ENCODE measurements at places on chromosomes 16 and 17.
A peak's percentile ranks its signal among the peaks of the same experiment; 100 is the strongest.

- DNase-seq: no peak
Observed at GRCh38 chr17:50909765-50910605, 43.8 kb upstream of the TOB1 start.

DNA sequence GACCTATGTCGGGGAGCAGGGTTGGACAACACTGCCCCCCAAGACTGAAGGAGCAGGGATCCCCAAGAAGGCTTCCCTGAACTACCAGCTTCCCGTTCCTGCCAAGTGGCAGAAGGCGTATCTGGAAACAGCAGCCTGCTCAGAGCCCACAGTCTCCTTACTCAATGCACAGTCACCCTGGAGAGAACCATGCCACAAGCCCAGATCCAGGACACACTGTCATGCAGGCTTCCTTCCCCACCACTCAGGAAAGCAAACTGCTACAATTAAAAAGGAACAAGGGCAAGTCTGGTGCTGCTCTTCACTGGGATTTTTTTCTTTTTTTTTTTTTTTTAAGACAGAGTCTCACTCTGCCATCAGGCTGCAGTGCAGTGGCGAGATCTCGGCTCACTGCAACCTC, 8.2 kb downstream of the WDR45B start:
- no peak for DNase-seq

GRCh38 chr17:82938873-82939620, 99.2 kb upstream of the ZNF750 start:
- DNase-seq: no peak

GRCh38 chr16:70777973-70778406, 23.0 kb downstream of the VAC14 start:
- no peak for DNase-seq

GRCh38 chr16:70454222-70455034, at the start of gene FCSK:
FCSK (plus strand) TSS chr16:70454595; CDS start chr16:70463191, 8,596 bp downstream.
- peak; percentile 87 for DNase-seq

DNA sequence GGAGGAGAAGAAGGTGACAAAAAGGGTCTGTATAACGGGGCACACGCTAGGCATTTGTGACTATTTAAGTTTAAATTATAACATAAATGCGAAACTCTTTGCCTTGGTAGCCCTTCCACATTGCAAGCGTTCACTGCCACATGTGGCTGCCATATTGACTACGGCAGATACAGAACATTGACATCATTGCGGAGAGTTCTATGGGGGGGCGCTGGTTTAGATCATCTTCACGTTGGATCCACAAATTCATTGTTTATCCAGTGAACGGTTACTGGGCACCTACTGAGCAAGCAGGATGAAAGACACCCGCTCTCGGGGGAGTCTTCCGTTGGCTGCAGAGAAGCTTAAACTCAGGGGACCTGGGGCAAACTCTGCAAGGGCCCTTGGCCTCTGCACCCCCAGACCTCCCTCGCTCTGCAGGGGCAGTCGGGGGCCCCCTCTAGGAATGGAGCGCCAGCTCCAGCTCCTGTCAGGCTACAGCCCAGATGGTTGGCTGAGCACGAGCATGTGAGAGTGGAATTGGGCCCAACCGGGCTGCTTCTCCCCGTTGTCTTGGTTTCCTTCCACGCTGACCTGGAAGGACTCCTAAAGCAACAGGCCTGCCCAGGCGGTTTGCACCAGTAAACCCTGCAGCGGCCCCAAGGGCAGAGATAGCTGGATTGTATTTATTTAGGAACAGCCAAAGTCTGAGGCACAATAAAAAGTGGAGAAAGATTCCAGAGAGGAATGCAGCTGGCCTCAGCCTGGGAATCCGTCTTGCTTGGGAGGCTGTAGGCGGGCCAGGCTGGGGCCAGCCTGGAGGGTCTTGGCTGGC, 172.2 kb downstream of the SEC14L1 start:
- peak; percentile 84 for DNase-seq

GRCh38 chr17:2266865-2267228, 36.7 kb downstream of the SMG6 start:
- DNase-seq: no peak

DNA sequence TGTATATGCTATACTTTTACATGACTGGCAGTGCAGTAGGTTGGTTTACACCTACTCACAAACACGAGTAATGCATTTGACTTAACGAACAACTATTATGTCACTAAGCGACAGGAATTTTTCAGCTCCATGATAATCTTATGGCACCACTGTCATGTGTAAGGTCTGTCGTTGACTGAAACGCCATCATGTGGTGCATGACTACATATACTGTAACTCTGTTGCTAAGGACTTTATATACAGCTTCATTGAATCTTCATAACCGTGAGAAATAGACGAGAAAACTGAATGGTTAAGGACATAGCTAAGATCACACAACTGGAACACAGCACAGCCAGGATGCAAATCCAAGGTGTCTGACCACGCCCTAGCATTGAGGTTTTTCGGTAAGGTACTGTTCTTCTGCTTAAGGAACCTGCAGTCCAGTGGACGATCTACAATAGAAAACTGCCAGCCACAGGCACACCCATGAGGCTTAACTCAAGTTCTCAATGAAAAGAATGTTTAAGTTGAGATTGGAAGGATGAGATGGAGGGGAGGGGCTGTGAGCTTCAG, 3.3 kb downstream of the CFAP20 start:
- no peak for DNase-seq

- DNase-seq: no peak
Observed at GRCh38 chr17:1909985-1910384, 80.2 kb downstream of the RPA1 start.

DNA sequence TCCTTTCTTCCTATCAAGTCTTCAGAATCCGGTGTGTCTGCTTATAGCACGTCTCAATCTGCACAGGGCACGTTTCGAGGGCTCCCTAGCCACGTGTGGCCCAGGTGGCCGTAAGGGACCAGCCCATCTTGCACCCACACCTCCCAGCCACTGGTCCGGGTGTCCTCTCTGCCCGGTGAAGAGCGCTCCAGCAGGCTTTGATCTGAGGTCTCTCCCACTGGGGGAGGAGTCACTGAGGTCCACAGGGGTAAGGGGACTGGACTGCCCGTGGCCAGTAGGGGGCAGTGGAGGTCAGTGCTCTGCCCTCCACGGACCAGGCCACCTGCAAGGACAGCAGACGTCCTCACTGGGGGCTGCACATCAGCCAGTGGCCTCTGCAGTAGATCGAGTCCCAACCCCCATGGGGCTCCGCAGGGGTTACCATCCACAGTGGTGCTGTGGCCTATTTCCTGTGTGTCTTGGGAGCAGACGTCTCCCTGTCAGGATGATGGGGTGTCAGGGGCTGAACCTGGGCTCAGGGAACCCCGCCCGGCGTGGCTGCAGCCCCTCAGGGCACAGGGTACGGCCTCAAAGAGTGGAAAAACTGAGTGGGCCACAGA, 204.1 kb upstream of the CIBAR2 start:
- DNase-seq: no peak

- no peak for DNase-seq
Observed at GRCh38 chr17:39744836-39745215, 7.1 kb downstream of the GRB7 start.

DNA sequence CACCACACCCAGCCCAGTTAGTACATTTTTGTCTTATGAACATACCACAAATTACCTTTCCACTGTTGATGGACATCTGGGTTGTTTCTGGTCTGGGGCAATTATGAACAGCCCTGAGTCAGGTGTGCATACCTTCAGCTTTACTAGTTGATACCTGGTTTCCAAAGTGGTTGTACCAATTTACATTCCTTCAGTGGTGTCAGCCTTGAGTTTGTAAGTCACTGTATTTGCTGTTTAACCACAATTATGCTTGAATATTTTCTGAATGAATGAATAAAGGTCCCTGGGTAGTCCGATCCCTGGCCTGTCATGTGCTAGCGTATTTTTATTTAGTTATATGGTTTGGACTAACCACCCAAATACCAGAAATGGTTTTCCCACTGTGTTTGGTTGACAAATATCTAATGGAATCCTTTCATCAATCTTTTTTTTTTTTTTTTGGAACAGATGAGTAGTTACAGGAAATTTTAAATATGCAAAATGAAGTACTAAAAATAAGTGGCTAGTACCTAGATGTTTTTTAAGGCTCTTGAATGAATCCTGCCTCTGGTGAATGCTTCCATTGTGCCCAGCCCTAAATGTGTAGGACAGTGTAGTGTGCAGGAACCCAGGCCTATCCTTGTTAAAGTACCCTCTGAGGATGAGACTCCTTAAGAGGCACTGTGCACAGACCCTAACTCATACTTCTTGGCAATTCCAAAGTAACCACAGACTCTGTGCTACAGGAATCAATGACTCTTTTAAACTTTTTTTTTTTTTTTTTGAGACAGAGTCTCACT, 3.7 kb downstream of the DUSP14 start:
- no peak for DNase-seq

DNA sequence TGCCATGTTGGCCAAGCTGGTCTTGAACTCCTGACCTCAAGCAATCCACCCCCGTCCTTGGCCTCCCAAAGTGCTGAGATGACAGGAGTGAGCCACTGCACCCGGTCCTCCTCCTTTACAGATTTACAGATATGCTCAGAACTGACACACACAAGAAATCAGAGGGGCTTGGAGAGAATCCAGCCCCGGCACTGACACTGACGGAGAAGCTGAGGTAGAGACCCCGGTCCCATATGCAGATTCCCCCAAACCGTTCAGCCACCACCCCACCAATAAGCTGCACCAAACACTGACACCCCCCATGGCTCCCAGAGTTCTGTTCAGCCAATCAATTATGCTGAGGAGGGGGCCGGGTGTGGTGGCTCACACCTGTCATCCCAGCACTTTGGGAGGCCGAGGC, 141.1 kb upstream of the RPH3AL start:
- no peak for DNase-seq

DNA sequence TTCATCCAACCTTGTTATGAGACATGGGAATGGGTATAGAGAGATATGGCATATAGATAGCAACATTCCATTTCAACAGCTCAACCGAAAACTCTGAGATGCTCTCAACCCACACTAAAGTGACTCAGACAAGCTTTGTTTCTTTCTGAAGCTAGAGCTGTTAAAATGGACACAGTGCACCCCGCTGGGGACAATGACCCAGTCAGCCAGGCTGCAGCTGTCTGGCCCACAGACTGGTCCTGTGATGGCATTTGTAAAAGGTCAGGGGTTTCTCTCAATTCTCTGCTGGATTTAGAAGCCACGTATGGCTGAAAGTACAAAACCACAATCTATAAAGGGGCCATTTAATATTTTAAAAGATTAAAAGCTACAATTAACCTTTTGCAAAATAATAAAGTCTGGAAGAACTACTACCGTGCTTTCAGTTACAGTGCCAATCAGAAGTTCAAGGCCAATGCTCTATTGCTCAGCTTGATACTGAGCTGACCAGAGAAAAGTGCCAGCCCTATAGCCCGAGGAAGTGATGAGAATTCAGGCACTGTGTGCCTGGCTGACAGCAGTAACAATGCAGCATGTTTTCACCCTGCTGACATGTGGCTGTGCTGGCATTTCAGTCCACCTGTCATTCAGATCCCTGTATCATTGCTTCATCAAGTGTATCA, 60.2 kb downstream of the TEX2 start:
- no peak for DNase-seq

- DNase-seq: no peak
Observed at GRCh38 chr16:53741546-53741945, 37.6 kb downstream of the FTO start.

- DNase-seq: no peak
Observed at GRCh38 chr16:17481736-17482135, 11.0 kb upstream of the XYLT1 start.

- no peak for DNase-seq
Observed at GRCh38 chr17:39625198-39625785, 1.5 kb upstream of the PPP1R1B start.

DNA sequence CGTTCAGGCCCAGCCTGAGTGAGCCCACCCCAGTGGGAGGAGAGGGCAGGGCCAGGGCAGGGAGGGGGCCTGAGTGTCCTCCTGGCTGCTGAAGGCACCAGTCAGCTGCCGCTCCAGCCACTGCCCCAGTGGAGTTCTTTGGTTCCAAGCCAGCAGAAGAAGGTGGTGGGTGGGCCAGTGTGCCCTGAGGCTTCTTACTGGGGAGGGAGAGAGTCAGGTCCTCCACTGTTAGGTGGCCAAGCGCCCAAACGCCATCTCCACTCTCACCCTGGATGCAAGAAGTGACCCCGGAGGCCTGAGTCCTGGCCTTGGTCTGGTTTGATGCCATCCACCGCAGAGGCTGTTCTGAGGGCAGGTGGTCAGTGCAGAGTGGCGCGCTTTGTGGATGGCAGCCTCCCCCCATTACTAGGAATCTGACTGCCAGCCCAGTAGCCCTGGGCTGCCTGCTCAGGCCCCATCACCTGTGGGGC, 2.2 kb downstream of the RNF213 start:
- DNase-seq: no peak

DNA sequence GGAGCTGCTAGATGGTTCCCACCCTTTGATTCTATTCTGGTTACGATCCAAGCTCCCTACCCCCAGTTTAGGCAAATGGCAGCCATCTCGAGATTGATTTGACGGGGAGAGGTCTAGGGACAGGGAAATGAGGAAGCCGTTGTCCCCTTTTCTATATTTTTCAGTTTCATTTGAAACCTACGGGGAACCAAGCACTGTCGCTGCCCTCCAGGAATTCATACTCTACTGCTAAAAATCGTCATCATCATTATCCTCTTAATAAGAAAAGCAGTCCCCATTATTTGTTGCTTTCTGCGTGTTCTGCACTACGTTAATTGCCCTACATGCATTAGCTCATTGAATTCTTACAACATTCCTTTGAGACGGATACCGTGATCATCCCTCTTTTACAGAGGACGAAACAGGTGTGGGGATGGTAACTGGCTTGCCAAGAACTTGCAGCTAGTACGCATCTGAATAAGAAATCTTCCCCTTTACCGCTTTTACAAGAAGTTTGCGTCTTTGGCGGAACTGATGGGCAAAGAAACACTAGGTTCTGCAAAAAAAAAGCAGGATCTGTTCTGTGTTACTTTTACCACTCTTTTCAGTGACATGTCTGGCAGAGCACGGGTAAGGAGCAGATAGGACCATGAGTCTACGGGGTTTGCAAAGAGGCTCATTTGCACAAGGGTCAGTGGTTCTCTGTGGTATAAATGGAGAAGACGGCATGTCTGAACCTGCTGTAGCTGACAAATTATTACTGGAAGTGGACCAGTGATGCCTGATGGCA, 1.1 kb downstream of the CCP110 start:
- DNase-seq: no peak

DNA sequence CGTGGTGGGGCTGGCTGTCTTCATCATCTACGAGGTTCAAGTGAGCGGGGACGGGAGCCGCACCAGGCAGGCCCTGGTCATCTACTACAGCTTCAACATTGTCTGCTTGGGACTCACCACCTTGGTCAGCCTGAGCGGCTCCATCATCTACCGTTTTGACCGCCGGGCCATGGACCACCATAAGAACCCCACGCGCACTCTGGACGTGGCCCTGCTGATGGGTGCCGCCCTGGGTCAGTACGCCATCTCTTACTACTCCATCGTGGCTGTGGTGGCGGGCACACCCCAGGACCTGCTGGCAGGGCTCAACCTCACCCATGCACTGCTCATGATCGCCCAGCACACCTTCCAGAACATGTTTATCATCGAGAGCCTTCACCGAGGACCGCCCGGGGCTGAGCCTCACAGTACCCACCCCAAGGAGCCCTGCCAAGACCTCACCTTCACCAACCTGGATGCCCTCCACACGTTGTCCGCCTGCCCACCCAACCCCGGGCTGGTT, 5.1 kb upstream of the OTOP3 start:
- no peak for DNase-seq

GRCh38 chr17:73711184-73711583, 66.9 kb upstream of the SDK2 start:
- no peak for DNase-seq

Measured in left forelimb (tissue), 1 donor.